NCI-H524 (cell line): ENCODE measurements at places on chromosomes 2 and 18.

DNA sequence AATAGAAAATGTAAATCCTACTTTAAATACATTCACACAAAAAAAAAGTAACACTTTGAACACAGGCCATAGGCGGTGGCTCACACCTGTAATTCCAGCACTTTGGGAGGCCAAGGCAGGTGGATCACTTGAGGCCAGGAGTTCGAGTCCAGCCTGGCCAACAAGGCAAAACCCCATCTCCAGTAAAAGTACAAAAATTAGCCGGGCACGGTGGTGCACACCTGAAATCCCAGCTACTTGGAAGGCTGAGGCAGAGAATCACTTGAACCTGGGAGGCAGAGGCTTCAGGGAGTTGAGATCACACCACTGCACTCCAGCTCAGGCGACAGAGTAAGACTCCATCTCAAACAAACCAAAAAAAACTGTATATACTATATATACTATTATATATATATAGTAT, 303.6 kb downstream of the BCL11A start:
- no peak for DNase-seq

DNA sequence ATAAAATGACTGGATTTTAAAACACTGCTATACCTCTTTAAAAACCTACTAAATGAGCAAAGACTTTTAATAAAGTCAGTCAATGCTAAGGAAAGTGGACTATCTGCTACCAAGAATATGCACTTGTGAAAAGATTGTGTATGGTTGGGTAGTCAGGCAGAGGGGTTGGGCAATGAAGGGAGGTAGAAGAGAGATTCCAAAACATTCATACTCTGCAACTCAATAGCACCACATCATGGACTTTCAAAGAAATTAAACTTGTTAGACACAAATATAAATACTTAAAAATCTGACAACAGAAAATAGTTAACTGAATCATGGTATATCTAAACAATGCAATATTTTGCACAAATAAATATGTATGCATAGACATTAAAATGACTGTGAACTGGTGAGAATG, 139.9 kb upstream of the MAPRE2 start:
- no peak for DNase-seq

GRCh38 chr2:204913854-204914464, 368.7 kb downstream of the PARD3B start:
- DNase-seq, result no peak

- peak; percentile 20 for DNase-seq
Measured at GRCh38 chr2:174491947-174492346, 5.1 kb upstream of the GPR155 start.

GRCh38 chr18:21057112-21057511, 54.5 kb downstream of the ROCK1 start:
- DNase-seq, result no peak

DNA sequence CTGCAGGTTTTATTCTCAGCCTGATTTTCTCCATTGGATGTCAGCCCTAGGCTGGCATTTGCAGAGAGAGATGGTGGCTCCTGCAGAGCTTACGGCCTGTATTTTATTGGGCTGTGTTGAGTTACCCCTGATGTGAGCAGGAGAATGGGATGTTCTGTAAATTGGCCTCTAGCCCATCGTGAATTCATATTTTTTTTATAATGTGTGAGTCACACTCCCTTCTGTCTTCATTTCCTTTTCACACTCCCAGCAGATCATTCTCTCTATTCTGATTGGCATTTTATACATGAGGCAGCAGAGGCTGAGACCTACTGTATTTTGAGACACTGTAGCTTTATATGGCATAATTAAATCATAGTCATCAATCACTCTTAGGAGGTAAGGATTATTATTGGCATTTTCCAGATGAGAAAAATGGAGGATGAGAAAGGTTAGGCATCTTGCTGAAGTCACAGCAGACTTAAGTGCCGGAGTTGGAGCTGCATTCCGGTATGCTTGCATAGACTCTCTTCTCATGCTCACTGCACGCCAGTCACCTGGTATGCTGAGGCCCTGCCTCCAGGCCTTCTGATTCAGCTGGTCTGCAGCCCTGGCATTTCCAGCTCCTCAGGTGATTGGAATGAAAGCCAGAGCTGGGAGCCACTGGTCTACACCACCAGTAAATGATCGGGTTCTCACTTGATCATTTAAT, 142.4 kb downstream of the NEDD4L start:
- no peak for DNase-seq

- peak; percentile 90 for DNase-seq
Measured at GRCh38 chr2:165573534-165574461, 104.3 kb downstream of the CSRNP3 start.
